ENCODE measurements at places on chromosomes 5 and 9.
A peak's percentile ranks its signal among the peaks of the same experiment; 100 is the strongest.

- no peak for DNase-seq
These were observed 273.2 kb upstream of the PAPPA start for GRCh38 chr9:115880221-115880885.

- DNase-seq: no peak
These were observed 94.3 kb upstream of the DAB2 start for GRCh38 chr5:39519079-39519478.

- peak; percentile 42 for DNase-seq
These were observed 46.3 kb downstream of the AOPEP start for GRCh38 chr9:94772639-94773303.

- peak; percentile 26 for DNase-seq
These were observed 603 bp downstream of the DENND1A start for GRCh38 chr9:123929177-123929869.

DNA sequence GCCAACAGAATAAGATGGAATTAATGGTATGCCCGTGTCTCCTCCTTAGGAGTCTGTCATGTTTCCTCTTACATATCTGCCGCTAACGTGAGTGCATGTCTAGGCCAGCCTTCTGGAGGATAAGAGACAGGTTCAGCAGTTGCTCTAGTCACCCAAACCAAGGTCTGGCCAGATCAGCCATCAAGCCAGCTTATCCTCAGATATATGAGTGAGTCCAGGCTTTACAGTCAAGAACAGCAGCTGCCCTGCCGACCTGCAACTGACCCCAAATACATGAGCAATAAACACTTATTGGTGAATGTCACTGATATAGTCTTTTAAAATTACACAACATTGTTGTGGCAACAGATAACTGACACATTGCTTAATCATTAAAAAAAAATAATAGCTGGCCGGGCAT lies 123.5 kb downstream of the TSSK1B start:
- no peak for DNase-seq

Data from cerebellar cortex (tissue), 1 donor.